LHCN-M2 (cell line): ENCODE measurements at places on chromosomes 3 and 15.

DNA sequence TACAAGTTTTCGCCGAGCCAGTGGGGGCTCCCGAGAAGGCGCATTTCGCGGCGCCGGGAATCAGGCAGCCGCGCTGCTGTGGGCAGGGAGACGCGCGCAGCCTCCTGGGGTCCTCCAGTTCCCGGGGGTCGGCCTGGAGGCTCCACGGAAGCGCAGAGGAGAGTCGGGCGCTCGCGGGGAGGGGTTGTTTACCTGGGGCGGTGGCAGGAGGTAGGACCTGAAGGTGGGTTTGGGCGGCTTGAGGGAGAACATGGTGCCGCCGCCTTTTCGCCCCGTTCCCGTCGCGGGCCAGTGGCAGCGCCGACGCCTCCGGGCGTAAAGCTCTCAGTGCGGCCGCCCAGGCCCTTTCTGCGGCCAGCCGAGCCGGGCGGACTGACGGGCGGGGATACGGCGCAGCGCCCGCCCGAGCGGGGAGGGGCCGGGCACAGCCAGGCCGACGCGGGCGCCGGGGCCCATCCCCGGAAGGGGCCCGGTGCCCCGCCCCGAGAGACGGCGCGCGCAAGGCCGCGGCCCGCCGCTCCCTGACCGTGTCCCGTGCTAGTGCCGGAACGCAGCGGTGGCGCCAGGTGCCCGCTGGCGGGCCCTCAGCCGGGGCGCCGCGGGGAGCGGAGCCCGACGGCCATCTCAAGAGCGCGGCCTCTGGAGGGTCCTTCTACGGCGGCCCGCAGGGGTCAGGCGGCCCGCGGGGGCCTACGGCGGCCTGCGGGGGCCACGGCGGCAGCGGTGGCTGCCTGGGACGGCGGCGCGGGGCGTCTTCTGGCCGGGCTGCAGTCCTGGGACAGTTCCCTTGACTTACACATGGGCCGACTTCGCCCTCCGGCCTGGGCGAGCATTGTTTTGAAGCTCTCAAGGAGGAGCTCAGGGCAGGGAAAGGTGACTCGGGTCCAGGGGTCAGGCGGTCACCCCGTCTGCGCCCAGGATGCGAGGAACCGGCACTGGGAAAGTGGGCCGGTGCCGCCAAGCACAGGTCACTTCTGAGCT, at the start of gene MTMR10:
Gene MTMR10 (minus strand): TSS at position 374 of the 981 bp plus-strand sequence. CDS start 122 bp downstream, at position 252.
- DNase-seq, result peak; percentile 64

DNA sequence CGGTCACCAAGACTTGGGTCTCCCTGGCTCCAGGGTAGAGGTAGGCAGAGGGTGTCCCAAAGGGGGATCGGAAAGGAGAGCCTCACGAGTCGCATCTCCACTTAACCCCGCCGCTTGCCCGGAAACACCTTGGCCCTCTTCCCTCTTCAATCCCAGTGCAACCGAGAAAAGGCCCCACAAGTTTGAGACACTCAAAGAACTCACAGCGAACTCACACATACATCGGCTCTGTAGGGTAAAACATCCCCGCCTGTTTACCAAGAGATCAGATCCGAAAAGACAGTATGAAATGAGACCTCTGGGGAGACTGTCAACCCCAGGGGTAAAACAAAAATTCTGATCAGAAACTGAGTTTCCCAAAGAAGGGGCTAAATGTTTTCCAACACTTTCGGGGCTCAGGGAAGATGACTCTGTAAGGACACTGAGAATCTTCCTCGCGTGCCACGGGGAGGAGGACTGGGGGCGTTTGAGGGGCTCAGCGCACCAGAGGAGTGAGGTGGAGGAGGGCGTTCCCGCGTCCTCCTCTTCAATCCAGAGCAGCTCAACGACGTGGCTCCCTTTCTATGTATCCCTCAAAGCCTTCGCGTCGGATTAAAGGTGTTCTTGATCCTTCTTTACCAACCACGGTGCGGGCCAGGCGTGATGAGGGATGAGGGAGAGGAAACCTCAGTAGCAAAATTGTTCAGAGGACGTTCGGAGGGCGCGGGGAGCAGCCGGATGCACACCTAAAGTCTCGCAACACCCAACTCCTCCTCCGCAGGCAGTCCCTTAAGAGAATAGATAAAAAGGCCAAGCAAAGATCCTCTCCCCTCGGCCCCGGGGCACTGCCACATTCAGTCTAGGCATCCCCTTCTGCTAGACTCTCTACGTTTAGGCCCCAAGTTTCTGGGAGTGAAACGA, 3.7 kb downstream of the WNT5A start:
- no peak for DNase-seq

GRCh38 chr3:70486414-70487017, 174.1 kb upstream of the MDFIC2 start:
- no peak for DNase-seq

- DNase-seq, result no peak
Observed at GRCh38 chr3:188269040-188269439, 115.1 kb downstream of the LPP start.

GRCh38 chr3:133038089-133038730, at the start of gene TMEM108:
TMEM108 (plus strand) TSS chr3:133038391.
- DNase-seq, result peak; percentile 77

- DNase-seq, result no peak
Observed at GRCh38 chr15:43749690-43750345, 3.6 kb downstream of the PDIA3 start.

GRCh38 chr15:38049891-38050290, 115.5 kb downstream of the TMCO5A start:
- no peak for DNase-seq

DNA sequence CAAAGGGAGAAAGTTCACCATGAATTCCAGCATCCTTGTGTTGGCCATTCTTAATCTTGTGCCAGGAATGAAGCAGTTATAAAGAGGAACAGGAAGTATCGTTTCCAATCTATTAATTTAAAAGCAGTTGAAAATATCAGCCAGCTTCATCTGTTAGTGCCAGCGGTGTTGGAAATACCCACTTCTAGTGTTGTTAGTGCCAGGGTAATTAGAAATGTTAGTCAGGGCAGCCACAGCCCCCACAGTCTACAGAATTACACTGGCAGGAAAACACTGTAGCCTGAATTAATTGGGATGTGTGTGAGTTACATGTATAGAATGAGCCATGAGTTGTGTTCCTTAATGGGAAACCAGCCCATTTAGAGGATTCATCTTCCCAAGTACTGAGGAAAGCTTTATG, 127.8 kb downstream of the GHSR start:
- DNase-seq, result no peak

GRCh38 chr3:74613521-74614106, 845 bp downstream of the CNTN3 start:
- DNase-seq, result no peak

DNA sequence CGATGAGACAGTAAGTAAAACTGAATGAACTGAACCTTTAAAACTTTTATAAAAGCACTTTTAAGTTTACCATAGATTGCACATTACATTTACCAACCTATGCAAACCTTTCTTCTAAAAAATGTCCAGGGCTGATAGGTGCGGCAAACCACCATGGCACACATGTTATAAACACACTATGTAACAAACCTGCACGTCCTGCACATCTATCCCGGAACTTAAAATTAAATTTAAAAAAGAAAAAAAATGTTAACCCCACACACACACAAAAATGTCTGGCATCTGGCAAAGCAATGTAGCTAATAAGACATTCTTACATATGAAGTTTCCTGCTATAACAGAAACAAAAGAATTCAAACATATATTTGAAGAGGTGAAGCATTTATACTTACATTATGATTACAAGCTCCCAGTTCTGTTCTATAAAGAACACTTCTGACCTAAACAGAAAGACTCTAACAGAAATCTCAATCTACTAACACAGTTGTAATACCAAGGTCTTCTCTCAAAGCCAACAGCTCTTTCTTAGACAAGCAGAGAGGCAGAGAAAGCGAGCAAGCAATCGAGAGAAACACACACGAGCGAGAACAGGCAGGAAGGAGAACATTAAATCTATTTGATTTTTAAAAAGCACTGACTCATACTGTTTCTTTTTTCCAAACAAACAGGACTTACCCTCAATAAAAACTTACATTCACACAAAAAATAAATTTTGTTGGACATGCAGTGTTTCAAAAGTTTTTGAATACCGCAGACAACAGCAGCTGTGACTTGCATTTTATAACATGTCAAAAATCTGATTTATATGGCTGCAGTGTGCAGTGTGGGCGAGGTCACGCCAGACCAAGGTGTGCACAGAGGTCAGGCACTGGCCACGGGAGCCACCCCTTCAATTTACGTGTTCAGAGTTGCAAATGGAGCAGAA, at the start of gene NRG4:
Gene NRG4 (minus strand): TSS at position 798 of the 925 bp plus-strand sequence. CDS start 1,194 bp downstream, outside the sequence.
- DNase-seq, result peak; percentile 12

DNA sequence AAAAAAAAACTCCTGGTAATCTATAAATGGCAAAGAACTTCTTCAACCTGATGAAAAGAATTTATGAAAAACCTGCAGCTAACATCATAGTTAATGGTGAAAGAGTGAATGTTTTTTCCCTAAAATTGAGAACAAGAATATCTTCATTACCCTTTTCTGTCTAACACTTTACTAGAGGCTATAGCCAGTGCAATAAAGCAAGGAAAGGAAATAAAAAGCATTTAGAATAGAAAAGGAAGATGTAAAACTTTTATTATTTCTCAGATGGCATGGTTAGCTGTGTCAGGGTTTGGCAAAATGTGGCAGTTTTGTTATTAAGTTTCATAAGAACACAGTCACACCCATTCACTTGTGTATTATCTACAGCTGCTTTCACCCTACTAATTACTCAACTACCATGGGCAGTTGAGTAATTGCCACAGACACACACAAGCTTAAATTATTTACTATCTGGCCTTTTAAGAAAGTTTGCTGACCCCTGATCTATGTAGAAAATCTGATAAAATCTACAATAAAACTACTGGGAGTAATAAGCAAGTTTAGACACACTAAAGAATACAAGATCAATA, 465.1 kb downstream of the MAGI1 start:
- no peak for DNase-seq

DNA sequence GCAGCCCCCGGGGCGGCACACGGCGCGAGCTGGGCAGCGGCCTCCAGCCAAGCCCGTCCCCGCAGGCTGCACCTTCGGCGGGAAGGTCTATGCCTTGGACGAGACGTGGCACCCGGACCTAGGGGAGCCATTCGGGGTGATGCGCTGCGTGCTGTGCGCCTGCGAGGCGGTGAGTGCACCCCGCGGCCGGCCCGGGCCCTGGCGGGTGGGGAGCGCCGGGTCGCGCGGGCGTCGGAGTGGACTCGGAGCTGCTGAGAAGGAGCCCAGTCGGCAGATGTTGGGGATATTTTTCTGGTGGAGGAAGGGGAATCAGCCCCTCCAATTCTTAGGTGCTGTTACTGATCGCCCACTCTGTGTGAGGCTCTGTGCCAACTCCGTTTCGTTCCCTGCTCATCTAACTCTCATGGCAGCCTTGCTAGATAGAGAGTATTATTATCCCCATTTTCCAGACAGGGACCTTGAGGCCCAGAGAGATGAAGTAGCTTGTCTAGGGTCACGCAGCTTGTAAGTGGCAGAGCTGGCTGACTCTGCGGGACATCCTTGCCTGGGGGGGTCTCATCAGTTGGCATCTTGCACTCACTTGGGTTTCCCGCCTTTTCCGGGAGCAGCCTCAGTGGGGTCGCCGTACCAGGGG, 890 bp downstream of the CHRD start:
- DNase-seq, result no peak

- peak; percentile 73 for DNase-seq
Observed at GRCh38 chr3:189685860-189686259, 54.7 kb downstream of the TP63 start.

DNA sequence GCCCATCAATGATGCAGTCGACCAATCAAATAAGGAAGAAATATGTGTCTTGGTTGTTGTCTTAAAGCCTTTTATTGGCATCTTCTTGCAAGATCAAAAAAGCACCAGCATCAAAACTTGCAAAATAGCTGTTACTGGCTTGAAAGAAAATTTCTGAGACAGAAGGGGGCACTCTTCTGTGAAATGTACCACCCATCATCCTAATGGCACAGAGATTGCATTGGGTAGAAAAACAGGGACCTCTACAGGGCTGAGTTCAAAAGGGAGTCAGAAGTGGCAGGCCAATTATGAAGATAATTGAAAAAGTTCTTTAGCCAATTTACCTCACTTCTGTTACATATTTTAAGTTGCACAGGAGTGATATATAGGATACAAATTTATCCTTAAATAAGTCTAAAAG, 122.3 kb upstream of the GPR149 start:
- DNase-seq, result no peak

GRCh38 chr15:98311566-98312188, 336.7 kb upstream of the IGF1R start:
- peak; percentile 66 for DNase-seq

DNA sequence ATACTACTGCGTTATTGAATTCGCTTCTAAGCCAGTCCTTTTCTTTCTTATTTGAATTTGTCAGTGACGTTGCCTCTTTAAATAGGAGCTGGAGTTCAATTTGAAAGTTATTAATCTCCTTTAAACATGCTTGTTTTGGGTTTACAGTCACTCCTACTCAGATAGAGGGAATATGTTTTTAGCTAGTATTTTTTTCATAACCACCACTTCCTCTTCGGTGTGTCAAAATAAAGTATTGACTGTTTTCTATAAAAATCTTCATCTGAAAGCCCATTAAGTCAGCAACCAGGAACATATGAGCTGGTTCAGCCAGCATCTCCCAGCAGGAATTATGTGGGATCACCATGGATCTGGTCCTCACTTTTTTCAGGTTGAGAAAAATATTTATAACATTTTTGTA, 772.9 kb downstream of the DIPK2A start:
- DNase-seq, result no peak

DNA sequence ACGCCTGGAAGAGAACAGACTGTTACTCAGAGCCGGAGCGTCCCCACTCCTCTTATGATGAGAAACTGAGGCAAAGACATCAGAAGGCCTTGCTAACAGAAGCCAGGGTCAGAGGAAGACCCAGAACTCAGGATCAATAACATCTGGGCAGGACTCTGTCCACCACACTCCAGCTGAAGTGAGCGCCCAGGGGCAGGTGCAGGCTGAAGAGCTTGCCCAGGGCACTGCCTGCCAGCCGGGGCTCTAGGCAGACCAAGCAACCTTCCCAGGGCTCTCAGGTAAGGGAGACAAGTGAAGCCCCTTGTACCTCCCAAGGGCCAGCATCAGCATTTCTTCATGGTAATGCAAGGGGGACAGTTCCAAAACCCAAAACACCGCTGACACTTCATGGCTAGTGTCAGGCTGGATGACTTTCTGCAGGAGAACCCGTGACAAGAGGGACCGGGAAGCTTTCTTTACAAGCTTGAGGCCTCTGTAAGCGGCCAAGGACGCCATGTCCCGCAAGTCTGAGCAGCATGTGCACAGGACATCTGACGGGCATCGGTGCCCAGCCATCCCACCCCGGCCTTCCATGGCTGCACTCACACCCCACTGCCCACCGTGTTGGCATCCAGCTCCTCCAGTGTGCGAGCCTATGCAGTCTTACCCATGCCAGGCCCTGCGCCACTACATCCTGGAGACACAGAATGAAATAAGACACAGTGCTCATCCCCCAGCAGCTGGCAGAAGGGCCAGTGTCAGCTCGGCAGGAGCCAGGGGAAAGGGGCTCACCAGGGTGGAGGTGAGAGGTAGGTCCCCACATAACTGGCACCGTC, 14.1 kb downstream of the XXYLT1 start:
- DNase-seq, result no peak
